Activated T-helper 1 cell treated with anti-CD3 and anti-CD28 coated beads, Interleukin-12 subunit alpha, Interleukin-12 subunit beta, Interleukin-2, Interleukin-4 antibody, amounts not matched to agents 30 ng/mL and 10 ng/mL and 1 ng/mL, durations not matched to agents 14 hours and 24 hours and 36 hours (primary cell): ENCODE measurements at places on chromosomes 5 and 9. TPM values are rescaled to one million over a fixed set of nuclear protein-coding genes. Genes with fewer than 3 reads are reported as not detected.

- no peak overlapping the region for H3K27ac ChIP-seq
- DNase-seq: no peak
- peaks cover 13% of the 10 kb centered on the region for H3K27me3 ChIP-seq
- H3K4me3 ChIP-seq: no peak overlapping the region
These were observed 187.0 kb upstream of the S1PR3 start for GRCh38 chr9:88804254-88804596.

SLC25A46 gene
- total RNA-seq: 54.6 and 55.4 TPM in 2 replicates

- no peaks in the 10 kb centered on the region for H3K27me3 ChIP-seq
- H3K4me3 ChIP-seq: no peak overlapping the region
- no peak overlapping the region for H3K27ac ChIP-seq
These were observed 193.1 kb downstream of the PAX5 start for GRCh38 chr9:36840898-36841536.

DNA sequence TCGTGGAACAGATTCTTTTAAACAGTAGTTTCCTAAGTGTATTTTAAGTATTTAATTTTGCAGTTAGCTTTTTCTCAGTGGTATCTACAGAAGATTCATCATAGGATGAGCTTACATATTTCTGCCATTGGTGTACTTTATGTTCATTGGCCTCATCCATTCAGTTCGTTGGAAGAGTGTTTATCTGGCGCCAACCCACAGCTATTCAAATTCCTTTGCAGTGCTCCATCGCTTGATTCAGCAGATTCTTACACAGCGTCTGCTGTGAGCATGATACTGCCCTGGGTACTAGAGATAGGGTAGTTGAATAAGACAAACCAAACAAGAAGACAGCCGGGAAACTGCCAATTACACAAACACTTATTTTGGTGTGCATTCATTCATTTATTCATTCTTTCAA lies 55.1 kb downstream of the NUP214 start:
- no peak for DNase-seq
- no peaks in the 10 kb centered on the region for H3K27me3 ChIP-seq
- no peak overlapping the region for H3K4me3 ChIP-seq
- H3K36me3 ChIP-seq: peaks cover 35% of the 10 kb centered on the region
- H3K27ac ChIP-seq: no peak overlapping the region
- peaks cover 11% of the 10 kb centered on the region for H3K4me1 ChIP-seq

BARHL1 gene
- total RNA-seq: not detected in 2 replicates

DNA sequence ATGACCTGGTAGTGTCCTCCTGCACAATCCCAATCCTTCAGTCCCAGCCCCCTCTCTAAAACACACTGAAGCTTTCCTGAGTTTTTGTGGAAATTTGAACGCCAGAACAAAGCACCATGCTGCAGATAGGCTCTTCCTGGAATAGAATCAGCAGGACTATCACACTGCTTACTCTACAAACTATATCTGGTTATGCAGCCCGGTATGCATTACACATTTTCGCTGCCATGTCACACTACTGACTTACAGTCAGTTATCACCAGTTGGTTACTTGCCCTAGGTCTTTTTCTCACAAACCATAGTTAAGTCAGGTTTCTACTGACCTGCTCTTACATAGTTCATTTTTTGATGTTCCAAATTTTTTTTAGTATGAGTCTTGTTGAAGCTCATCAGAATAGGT lies 24.9 kb downstream of the PLCXD3 start:
- H3K4me1 ChIP-seq: no peaks in the 10 kb centered on the region
- no peak overlapping the region for H3K4me3 ChIP-seq
- H3K36me3 ChIP-seq: no peaks in the 10 kb centered on the region

- peaks cover 3% of the 10 kb centered on the region for H3K27me3 ChIP-seq
- DNase-seq: no peak
- H3K4me3 ChIP-seq: no peak overlapping the region
- H3K4me1 ChIP-seq: no peaks in the 10 kb centered on the region
- H3K36me3 ChIP-seq: no peaks in the 10 kb centered on the region
These were observed 89.2 kb downstream of the HTR4 start for GRCh38 chr5:148565148-148565547.

GRCh38 chr5:93404246-93404645 lies 176.8 kb downstream of the NR2F1-AS1 start:
- H3K4me3 ChIP-seq: no peak overlapping the region
- DNase-seq: no peak
- H3K4me1 ChIP-seq: no peaks in the 10 kb centered on the region
- no peak overlapping the region for H3K27ac ChIP-seq
- no peaks in the 10 kb centered on the region for H3K36me3 ChIP-seq

NOXA1 gene
- 0.49 and 0.54 TPM in 2 replicates for total RNA-seq

DNA sequence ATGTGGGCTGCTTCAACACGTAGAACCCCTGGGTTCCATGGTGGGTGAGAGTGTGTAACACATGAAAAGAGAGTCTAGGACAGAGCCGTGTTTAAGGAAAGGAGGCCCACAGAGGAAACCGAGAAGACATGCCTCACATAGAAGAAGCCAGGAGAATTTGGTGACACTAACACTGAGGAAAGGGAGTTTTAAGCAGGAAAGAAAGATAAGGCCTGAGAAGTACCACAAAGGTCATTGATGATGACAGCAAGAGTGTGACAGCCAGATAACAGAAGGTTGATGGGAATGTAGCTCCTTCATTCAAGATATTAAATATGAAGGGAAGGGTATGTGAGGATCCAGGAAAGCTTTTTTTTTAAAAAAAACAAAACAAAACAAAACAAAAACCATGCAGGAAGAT lies 72.4 kb upstream of the SPRY4 start:
- no peak overlapping the region for H3K4me3 ChIP-seq
- DNase-seq: no peak
- peaks cover 3% of the 10 kb centered on the region for H3K27me3 ChIP-seq
- no peaks in the 10 kb centered on the region for H3K4me1 ChIP-seq

CA9 gene
- total RNA-seq: 0.44 TPM in 1 of 2 replicates, not detected in the other

PAEP gene
- not detected in 2 replicates for total RNA-seq

DNA sequence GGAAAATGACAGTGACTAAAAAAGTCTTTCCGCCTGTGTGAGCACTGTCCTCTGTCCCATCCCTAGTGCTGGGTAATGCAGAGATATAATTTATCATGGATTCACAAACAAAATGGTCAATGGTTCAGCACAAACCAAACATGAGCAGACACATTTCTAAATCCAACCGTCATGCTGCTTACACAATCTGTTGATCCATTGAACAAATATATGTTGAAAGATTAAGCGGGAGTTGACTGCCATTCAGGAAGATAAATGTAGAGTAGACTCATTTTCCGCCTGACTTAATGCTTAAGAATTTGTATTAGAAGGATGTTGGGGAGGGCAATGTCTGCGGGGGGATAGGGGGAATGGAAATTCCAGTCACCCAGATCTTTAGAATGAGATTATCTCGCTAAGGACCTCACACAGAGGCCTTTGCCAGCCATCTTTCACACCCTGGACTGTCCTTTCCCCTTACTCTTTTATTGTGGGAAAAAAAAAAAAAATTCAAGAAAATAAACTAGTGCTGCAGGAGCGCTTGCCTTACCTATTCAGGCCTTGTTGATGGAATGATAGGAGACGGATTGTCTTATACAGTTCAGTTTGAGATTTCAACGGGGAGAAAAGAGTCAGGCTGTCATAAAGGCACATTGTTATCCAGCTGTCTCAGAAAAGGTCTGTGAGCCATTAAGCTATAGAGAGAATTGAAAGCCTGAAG lies 153.7 kb downstream of the TLE1 start:
- no peak overlapping the region for H3K4me3 ChIP-seq
- H3K27me3 ChIP-seq: no peaks in the 10 kb centered on the region
- H3K4me1 ChIP-seq: no peaks in the 10 kb centered on the region
- H3K36me3 ChIP-seq: no peaks in the 10 kb centered on the region

GRCh38 chr9:137891588-137892423 lies 14.2 kb downstream of the CACNA1B start:
- no peak overlapping the region for H3K27ac ChIP-seq
- H3K4me1 ChIP-seq: no peaks in the 10 kb centered on the region
- no peak overlapping the region for H3K4me3 ChIP-seq
- no peaks in the 10 kb centered on the region for H3K36me3 ChIP-seq
- no peaks in the 10 kb centered on the region for H3K27me3 ChIP-seq

DNA sequence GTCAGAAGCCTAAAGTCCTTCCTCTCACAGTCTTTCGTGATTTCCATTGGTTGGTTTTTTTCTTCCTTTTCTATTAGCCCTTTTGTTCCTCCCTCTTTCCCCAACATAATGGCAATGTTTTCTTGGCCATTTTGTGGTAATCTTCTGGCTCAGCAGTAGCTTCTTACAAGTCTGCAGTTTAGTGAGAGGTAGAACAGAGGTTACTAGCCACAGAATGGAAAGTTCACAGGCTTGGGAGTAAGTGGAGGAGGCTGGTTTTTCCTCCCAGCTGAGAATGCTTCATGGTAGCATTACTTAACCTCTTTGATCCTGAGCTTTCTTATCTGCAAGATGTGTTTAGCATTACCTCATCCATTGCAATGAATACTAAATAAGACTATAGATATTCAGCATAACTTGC lies 346.9 kb downstream of the NFIB start:
- no peaks in the 10 kb centered on the region for H3K27me3 ChIP-seq
- H3K4me1 ChIP-seq: no peaks in the 10 kb centered on the region
- H3K4me3 ChIP-seq: no peak overlapping the region
- DNase-seq: no peak
- H3K27ac ChIP-seq: no peak overlapping the region
